ENCODE measurements at places on chromosomes 1 and 21.

GRCh38 chr1:193355178-193355577, 168.8 kb upstream of the B3GALT2 start:
- no peak for DNase-seq

GRCh38 chr21:34602061-34602460, 12.9 kb downstream of the RCAN1 start:
- no peak for DNase-seq

DNA sequence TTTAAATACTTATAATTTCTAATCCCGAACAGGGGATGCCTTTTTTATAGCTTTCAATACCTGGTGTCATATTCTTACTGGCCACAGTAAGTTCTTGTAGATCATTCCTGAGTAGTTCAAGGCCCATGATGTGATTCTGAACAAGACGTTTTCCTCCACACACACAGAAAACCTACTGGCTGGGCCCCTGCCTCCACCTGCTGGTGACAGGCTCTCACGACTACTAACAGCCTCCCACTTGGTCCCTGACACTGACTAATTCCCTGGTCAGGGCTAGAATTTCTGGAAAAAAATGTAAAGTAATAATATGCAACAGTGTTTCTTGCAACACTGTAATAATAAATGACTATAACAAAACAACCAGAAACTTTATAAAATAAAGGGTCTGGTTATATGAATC, 50.4 kb upstream of the RIPK4 start:
- DNase-seq, result no peak

DNA sequence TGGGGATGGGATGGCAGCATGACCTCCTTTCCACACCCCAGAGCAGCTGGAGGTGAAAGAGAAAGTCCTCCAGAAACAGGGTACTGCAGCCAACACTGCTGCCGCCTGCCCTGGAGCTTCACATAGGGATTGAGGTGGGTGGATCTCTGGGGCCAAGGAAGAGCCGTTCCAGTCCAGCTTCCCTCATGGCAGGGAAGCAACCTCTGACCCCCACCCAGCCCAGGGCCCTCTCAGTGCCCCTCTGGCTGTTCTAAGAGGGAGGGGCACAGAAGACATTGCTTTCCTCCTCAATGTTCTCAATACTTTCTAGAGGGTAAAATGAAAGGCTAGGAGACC, 5.7 kb downstream of the KIF21B start:
- no peak for DNase-seq

GRCh38 chr1:168261390-168261789, 19.3 kb upstream of the TBX19 start:
- DNase-seq, result no peak

- DNase-seq, result no peak
Observed at GRCh38 chr21:16563116-16563515, 833.3 kb downstream of the USP25 start.

- DNase-seq, result no peak
Observed at GRCh38 chr1:168964478-168964877, 142.0 kb upstream of the ATP1B1 start.

DNA sequence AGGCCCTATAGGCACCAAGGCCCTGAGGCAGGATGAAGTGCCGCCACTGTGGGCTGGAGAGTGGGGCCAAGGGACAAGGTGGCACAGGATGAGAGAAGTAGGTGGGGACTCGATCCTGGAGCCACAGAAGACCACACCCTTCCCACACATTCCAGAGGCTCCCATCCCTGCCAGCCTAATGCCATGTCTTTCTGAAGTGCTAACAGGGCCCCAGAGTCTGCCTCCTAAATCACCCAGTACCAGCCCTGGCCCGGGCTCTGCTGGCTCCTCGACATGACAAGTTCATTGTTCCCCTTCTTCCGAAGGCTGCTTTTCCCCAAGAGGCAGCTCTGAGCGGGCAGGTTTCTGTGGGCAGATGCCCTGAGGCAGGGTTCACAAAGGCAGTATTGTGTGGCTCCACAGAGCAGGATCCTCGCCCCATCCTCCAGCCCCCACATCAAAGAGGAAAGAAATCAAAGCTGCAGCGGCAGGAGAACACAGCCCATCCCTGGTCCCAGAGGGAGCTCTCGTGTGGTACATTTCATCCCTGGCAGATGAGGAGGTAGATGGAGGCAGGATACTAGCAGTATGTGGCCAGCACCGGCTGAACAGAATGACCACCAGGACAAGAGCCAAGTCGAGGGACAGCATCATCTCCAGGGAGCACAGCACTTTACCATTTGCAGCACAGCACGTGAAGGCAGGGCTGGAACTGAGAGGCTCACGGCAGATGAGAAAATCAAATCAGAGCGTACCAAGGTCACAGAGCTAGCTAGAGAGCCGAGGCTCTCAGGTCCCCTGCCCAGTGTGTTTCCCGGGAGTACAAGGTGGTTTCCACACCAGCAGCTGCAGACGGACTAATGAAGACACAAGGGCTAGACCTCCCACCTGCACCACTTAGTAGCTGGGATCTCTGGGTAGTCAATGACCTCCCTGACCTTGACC, 64.8 kb downstream of the SYF2 start:
- DNase-seq, result no peak

- DNase-seq, result no peak
Observed at GRCh38 chr1:12014141-12014991, 4.9 kb upstream of the MIIP start.

DNA sequence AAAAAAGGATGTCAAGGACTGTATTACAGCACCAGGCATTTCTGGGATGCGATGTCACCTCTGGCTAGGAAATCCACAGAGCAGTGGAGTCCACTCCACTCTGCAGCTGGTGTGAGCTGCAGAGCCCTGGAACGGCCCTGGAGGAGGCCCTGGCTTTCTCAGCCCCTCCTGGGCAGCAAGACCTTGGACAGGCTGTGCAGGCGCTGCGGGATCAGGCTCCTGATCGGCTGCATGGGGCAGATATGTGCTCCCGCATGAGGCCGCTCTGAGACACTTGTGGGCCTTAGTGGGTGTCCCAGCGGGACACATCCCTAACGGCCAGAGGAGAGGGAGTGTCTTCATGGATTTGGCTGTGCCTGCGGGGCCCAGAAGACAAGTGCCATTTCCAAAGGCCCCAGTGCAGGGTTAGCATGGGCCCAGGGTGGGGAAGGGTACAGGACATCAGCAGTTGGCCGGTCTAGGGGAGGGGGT, 6.2 kb downstream of the DNMT3L start:
- no peak for DNase-seq

DNA sequence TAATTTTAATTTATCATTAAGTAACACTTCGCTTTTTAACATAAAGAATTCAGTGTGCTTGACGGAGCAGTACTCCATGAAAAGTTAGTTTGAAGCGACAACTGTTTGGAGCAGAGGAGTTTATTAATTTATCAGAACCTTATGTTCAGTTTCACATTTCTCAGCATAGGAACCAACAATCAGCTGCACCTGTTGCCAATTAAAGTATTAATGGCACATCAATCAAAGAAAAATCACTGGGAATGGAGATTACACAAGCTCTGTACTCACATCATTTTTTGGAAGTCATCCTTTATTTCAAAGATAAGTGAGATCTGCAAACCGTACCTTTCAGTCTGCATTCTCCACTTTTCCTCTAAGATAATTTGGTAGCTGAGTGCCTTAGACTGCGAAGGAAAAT, 344.6 kb downstream of the LMO4 start:
- DNase-seq, result no peak

- no peak for DNase-seq
Observed at GRCh38 chr21:39159342-39160063, 23.7 kb downstream of the PSMG1 start.

DNA sequence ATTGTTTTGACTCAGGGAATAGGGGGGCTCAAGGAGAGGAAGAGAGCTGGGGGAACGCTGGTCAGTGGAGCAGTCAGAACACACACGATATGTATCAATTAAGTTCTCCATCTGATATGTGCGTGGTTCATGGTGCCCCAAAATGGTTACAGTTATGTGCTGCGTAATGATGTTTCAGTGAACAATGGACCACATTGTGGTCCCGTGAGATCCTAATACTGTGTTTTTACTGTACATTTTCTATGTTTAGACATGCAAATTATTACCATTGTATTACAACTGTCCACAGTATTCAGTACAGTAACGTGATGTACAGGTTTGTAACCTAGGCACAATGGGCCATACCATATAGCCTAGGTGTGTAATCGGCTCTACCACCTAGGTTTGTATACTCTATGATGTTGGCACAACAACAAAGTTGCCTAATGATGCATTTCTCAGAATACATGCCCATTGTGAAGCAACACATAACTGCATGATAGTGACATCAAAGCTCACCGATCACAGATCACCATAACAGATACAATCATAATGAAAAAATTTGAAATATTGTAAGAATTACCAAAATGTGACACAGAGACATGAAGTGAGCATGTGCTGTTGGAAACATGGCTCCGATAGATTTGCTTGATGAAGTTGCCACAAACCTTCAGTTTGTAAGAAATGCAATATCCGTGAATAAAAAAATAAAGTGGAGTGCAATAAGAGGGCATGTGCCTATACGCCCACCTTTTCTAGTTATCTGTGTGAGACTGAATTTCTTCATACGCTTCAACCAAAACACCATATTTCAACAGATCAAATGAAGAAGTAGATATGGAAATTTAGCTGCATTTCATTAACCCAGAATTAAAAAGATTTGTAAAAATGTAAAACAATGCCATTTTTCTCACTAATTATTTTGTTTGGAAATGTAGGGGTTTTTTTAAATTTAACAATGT, 14.8 kb upstream of the TMEM54 start:
- DNase-seq, result no peak

GRCh38 chr1:219215477-219215876, 41.8 kb downstream of the LYPLAL1 start:
- no peak for DNase-seq

DNA sequence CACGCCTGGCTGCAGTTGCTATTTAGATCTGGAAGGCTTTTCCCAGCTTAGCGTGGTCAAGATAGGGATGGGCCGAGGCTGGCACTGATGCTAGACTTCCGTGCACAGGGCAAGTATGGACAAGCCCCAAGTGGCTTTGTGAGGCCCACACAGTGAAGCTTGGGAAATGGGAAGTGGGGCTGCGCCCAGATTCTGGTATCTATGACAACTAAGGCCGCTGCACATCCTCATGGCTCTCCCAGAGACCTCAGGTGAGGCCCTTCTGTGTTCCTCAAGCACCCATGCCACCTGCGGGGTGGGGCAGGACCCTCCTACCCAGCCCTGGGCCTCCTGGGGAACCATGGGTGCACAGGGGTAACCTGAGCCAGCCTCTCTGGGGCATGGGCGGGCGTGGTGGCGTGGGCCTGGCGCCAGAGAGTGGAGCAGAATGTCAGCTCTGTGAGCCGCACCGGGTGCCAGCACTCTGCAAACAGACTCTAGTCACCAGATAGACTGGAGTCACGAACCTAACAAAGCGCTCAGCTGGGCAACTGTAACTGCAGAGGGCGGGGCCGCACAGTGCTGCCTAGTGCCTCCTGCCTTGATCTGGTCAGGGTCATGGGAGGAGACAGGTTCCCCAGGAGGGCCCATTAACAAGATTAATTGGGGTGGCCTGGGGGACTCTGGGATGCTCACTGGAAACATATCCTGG, 46.4 kb downstream of the ELF3 start:
- DNase-seq, result no peak

GRCh38 chr1:184621260-184621659, 133.4 kb downstream of the EDEM3 start:
- DNase-seq, result no peak

DNA sequence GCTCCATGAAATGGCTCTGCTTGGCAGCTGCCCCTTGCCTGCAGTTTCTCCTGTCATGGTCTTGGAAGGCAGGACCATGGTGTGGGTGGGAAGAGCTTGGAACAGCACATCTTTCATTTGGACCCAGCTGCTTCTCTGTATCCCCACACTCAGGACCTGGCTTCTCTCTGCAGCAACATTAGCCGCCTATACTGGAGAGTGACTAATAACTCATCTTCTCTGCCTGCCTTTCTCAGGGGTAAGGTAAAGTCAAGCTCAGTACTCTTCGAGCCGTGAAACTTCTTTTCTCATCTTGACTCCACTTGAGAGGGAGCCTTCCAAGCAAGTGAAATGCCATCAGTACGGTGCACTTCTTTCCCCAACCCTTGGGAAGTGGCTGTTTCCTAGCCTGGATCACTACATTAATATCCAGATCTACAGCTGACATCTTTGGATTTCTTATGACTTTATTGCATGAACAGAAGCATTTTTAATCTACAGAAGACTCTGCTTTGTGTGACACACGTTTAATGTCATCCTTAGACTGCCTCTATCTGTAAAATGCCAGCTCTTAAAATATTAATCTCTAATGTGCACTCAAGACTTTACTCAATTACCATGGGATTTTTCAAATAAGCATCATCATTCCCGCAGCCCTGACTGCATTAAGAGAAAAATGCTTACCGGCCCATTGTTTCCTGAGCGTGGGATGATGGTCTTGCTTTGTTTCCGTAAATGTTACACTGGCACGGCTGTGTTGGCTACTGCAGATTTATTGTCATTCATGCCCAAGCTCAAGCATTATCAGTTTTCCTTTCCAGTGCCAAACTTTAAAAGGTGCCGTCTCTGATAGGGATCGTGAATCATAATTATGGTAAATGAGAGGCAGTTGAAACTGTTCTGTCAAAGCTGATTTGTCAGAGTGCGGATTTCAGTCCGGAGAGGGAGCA, 242.9 kb downstream of the HHAT start:
- no peak for DNase-seq

- peak; percentile 15 for DNase-seq
Observed at GRCh38 chr1:92482665-92483609, 3.8 kb downstream of the GFI1 start.

- DNase-seq, result no peak
Observed at GRCh38 chr1:197140121-197140520, 6.3 kb downstream of the ASPM start.

Measured in stimulated activated CD8-positive, alpha-beta memory T cell treated with anti-CD3 and anti-CD28 coated beads, Interleukin-2, amount 100 ng/mL, for 1 hour (primary cell).